Stimulated activated CD8-positive, alpha-beta memory T cell treated with anti-CD3 and anti-CD28 coated beads, Interleukin-15, amount 100 ng/mL, for 1 hour (primary cell): ENCODE measurements at places on chromosomes 3 and 15.

DNA sequence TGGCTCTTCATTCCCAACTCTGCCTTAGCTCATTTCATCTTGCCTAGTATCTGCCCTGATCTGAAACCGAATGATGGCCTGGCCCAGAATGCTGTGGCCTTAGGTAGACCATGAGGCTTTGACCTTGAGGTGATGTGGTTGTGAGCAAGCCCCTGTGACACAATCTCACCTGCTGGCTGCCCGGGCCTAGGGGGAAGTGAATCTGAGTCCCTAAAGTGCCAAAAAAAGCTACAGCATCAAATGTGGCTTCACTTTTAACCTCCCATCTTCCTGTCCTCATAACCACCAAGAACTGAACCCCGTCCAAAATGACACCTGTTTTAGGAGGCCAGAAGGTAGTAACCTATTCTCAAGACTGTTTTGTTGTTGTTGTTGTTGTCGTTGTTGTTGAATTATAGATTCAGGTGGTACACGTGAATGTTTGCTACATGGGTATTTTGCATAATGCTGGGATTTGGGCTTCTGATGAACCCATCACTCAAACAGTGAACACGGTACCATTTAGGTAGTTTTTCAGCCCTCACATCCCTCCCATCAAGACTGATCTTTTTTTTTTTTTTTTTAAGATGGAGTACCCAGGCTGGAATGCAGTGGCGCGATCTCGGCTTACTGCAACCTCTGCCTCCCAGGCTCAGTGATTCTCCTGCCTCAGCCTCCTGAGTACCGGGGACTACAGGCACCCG, 54.6 kb downstream of the MCCC1 start:
- DNase-seq, result no peak

GRCh38 chr3:134675726-134676256, 25.0 kb upstream of the KY start:
- no peak for DNase-seq

GRCh38 chr15:40850576-40851112, 6.8 kb downstream of the SPINT1 start:
- no peak for DNase-seq

- DNase-seq, result no peak
These were observed 32.6 kb downstream of the UBE3A start for GRCh38 chr15:25406261-25406660.

- no peak for DNase-seq
These were observed 39.5 kb upstream of the CHRNB4 start for GRCh38 chr15:78680431-78681075.

DNA sequence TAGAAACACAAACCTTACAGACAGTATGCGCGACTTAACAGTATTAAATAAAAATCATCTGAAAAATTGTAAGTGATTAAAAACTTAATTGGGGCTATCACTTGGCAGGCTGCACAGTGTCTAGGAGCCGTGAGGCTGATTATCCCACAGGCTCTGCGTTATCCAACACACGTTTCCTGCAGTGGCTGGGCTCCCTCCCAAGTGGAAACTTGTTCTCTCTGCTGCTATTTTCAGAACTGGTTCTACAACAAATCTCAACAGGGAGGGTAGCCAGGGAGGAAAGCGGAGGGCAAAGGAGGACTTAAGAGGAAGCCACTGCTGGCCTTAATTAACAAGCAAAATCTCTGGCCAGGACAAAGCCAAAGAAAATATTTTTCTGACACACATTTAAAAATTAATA, 555.2 kb downstream of the MAGI1 start:
- no peak for DNase-seq

DNA sequence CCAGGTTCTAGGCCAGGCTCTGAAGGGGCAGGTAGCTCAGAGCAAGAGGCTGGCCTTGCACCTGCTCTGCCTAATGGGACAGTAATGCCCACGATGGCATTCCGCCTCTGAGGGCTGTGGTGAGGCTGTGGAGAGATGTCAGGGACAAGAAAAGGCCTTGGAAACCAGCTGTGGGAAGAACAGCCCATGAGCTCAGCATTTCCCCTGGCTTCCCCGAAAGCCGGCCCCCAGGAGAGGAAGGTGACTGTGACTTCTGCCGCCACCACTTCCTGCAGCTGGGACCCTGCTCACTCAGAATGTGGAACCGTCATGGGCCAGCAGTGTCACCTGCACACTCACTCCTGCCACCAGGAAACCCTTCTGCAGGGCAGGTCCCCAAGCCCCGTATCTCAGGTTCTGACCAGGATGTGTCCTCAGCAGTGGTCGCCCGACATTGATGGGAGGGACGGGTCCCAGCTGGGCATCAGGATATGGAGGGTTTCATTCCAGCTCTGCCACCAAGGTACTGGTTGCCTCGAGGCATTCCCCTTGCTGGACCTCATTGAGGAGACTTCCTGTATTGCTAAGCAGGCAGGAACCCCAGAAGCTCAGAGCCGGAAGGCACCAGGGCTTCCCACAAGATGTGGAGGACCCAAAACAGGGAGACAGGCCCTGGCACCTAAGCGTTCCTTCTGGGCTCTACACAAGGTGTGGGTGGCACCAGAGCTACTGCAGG, 30.7 kb downstream of the SEMA7A start:
- peak; percentile 48 for DNase-seq

- no peak for DNase-seq
These were observed 483 bp downstream of the MEX3B start for GRCh38 chr15:82045179-82045891.

- DNase-seq, result no peak
These were observed 5.2 kb upstream of the SSUH2 start for GRCh38 chr3:8649757-8650156.

DNA sequence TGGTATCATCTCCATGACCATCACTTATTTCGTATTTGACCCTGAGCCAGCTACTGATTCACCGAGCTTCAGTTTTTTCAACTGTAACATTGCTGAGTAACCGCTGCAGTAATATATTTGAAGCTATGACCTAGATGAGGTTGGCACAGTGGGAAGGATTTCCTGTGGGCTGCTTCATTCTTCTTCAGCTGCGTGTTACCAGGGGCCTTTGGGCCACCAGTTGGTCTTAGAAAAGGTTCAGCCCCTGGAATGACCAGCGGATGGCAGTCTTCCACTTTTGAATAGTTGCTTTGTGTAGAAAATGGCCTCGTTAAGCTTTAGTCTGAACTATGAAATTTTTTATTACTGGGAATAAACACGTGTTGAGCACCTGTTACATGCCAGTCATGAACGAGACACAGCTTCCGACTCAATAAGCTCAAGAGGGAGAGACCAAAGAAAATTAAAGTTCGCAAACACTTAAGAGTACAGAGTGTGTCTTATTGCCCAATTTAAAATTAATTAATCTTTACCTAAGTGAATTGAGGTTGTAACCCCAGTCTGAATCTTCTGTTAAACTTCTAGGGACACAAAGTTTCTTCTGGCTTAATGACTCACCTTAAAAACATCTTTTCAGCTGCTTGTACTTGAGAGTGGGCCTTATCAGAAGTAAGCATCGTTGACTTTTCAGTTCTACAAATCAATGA, 57.6 kb upstream of the NR2E3 start:
- DNase-seq, result no peak

DNA sequence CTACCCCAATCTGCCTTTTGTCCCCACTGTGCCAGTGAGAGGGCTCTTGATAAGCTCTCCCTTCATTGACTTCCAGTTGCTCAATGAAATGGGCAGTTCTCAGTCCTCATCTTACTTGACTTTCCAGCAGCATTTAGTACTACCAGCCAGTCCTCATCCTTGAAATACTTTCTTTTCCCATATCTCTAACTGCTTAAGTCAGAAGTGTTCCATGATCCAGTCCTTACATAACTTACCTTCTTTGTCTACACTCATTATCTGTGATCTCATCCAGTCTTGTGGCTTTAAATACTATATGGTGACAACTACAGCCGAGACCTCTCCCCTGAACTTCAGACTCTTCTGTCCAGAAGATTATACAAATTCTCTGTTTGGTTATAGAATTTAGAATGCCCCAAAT, 28.7 kb downstream of the RARRES1 start:
- no peak for DNase-seq

- DNase-seq, result no peak
These were observed 2.6 kb upstream of the HCLS1 start for GRCh38 chr3:121663171-121663847.

DNA sequence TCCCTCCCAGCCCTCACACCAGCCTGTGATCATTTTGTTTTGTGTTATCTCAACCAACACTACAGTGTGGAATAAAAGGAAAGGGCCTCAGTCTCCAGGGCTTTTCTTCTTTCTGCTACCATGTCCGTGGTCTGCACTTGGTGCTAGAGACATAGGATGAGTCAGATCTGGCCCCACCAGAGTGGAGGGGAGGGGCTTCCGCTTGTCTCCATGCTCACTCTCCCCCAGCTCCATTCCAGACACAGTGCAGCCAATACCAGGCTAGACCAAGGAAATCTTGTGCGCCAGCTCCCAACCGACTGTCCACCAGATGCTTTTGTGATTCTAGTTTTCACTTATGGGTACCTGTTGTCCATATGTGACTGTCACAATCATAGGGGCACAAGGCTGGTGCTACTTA, 51.9 kb upstream of the TMEM115 start:
- no peak for DNase-seq

GRCh38 chr3:72655131-72655551, 193.1 kb downstream of the SHQ1 start:
- no peak for DNase-seq

- DNase-seq, result no peak
These were observed 339.9 kb upstream of the TGFBR2 start for GRCh38 chr3:30266524-30266923.

DNA sequence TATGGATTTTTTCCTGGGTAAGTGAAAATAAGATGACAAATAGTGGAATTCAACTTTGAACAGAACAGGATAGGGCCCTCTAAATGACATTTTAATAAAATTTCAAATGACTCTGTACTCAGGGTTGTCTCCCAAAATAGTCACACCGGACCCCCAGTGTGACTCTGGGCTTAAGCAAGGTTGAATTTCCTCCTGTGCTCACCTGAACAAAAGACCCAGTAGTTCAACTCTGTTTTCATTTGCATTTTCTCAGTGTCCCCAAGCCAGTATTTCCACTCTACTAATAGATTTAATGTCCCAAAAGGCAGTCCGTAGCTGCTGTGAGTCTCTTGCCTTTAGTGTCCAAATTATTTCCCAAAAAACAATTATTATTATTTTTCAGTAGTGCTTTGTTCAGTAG, 296.6 kb downstream of the PLOD2 start:
- DNase-seq, result no peak

- DNase-seq, result no peak
These were observed 60.8 kb upstream of the GALNT15 start for GRCh38 chr3:16113704-16114103.

GRCh38 chr3:156304406-156304805, 184.0 kb downstream of the KCNAB1 start:
- DNase-seq, result no peak

GRCh38 chr3:119675188-119675874, 1.9 kb downstream of the COX17 start:
- no peak for DNase-seq

DNA sequence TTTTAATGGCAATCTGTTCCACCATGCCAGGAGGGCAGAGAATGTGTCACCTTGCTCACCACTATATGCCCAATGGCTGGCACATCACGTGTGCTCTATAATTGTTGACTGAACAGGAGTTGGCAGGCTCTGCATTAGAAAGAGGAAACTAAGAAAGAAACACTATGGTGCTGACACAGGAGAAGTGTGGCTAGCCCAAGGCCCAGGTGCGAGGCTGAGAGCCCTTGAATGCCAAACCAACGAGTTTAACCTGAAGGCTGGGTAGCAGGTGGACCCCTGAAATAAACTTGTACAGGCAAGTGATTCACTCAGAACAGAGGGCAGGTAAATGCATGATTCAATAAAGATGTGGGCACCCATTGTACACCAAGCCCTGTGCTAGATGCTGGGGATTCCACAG, 2.4 kb downstream of the CHCHD4 start:
- DNase-seq, result no peak

GRCh38 chr3:72421126-72421525, 427.1 kb downstream of the SHQ1 start:
- DNase-seq, result no peak

DNA sequence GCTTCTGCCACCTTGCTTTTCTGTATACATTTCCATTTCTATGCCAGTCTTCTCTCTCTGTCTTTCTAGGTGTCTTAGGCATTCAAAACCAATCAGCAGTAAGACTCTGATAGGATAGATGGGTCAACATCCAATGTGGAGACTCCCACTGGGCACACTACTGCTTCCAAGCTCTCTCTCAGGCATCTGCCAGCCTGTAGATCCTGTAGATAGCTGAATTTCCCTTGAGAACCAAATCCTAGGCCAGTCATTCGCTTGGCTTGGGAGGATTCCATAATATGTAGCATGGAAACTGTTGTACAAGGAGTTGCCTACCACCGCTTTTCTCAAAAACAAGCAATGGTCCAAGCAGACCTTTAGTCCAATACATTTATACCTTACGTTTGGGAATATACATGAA, 262.8 kb upstream of the RARB start:
- no peak for DNase-seq

GRCh38 chr3:143685491-143685890, 162.8 kb downstream of the SLC9A9 start:
- DNase-seq, result no peak

DNA sequence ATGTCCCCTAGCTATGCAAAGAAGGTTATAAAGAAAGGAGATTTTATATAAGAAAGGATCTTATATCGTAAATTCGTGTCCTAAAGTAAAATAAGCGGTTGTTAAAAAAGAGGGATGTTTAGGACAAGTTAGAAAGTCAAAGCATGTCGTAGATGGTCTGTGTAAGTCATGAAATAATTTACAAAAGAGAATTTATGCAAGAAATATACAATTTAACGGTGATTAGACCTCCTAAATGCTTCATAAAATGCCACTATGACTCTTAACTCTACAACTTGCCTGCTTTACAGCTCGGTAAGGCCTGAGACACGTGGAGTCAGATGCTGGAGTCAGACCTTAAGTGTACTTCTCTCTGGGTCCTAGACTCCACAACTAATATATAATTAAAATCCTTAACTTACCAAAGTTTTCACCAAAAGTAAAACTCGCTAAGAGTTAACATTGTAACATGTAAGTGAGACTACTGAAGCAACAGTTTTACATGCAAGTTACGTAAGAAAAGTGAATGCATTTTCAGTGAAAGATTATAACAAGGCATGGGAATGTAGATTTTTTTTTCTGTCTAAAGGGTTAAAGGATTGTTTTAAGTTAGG, 13.3 kb upstream of the SRPRB start:
- DNase-seq, result no peak

GRCh38 chr3:58989955-58990354, 59.9 kb downstream of the CFAP20DC start:
- no peak for DNase-seq

GRCh38 chr15:88450125-88450798, 16.9 kb downstream of the MRPL46 start:
- DNase-seq, result peak; percentile 26

DNA sequence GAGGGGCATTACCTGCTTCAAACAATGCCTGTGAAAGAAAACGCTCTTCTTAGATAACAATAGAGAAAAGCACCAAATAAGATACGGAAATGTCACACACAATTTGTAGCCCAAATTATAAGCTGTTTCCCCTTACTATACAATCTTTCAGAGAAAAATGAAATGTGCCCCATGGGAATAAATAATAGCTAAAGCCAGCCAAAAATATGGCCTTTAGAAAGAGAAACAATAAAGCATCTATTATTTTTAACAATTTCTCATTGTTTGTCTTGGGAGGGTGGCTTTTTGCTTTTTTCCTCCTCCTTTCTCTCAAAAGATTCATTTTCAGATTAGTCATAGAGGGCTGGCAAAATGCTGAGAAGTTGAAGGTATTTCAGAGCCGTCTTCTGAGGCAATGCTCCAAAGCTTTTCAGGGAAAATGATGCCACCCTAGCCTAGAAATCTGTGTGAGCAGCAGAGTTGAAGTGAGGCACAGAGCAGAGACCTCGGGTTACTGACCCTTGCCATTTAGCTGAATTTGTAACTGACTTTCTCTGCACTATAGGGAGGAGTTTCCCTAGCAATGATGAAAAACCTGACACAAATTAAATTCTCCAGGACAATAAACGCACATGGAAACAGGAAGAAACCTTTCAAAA, 86.3 kb upstream of the PRICKLE2 start:
- no peak for DNase-seq
